HS-5 (cell line): ENCODE measurements at places on chromosomes 7 and 10.
A peak's percentile ranks its signal among the peaks of the same experiment; 100 is the strongest.

GRCh38 chr7:73721377-73721817, 1.9 kb upstream of the STX1A start:
- no peak for DNase-seq

- no peak for DNase-seq
Observed at GRCh38 chr7:18337048-18337809, 158.3 kb upstream of the HDAC9 start.

GRCh38 chr10:13422800-13423199, 74.7 kb upstream of the SEPHS1 start:
- DNase-seq, result no peak

DNA sequence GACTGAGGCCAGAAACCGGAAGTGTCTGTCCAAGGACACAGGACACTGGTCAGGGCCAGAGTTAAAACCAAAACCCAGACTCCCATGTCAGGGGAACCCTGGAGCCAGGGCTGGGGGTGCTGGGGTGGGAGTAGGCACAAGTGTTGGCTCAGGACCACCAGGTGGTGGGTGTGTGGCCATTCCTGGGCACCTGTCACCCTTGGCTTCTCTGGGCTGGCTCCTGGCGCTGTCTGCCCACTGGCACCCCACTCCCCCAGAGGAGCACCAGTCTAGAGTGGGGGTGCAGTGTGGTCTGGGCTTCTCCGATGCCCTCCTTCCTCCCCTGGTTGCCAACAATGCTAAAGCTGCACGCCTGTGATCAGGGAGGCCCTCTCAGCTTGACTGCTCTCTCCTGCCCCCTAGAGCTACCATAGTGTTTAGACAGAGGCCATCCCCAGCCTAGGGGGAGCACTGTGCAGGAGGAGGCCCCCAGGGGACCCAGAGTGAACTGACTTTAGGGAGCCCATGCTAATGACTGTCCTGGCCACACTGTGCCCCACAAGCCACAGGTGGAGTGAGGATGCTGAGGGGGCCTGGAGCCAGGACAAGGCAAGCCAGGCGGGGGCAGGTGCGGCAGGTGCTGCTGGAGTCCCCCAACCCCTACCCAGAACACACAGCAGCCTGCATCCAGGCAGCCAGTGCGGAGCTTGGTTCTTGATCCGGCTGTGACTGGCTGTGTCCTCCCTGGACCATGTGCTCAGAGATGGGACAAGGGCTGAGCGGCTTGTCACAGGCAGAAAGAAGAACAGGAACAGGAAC, 11.0 kb downstream of the RASGEF1A start:
- DNase-seq, result no peak

GRCh38 chr7:69780379-69780778, 182.1 kb downstream of the AUTS2 start:
- no peak for DNase-seq

- DNase-seq, result no peak
Observed at GRCh38 chr10:69359594-69359993, 57.1 kb downstream of the TACR2 start.

GRCh38 chr10:70563230-70563629, 39.3 kb downstream of the PRF1 start:
- DNase-seq, result no peak

DNA sequence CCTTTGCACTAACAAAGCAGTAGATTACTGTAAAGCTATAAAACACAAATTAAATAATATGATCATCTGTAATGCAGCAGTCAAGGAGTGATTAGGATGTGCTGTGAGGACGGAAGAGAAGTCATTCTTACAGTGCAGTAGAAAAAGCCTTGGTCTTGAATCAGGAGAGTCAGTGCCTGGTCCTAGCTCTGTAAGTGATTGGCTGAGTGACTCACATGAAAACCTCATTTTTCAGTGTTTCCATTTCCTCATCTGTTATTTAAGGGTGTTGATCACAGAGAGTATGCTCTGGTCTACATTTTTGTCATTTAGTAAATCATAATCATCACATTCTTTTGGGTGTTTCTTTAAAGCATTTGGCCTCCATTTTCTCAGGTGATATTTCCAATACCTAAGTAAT, 717.8 kb downstream of the LRMDA start:
- DNase-seq, result peak; percentile 4

DNA sequence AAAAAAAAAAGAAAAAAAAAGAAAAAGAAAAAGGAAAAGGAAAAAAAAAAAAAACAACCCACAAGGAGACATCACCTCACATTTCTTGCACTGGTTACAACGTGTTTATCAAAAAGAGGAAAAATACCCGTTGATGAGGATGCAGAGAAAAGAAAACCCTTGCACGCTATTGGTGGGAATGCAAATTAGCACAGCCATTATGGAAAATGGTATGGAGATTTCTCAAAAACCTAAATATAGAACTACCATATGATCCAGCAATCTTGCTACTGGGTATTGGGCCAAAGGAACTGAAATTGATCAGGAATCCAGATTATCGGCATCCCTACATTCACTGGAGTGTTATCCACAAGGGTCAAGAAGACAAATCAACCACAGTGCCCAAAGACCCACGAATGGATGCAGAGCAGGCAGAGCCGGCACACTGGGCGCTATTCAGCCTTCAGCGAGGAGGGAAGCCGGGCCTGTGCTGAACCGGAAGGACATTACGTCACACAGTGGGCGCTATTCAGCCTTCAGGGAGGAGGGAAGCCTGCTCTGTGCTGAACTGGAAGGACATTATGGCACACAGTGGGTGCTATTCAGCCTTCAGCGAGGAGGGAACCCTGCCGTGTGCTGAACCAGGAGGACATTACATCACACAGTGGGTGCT, 258.7 kb downstream of the ZMYND11 start:
- DNase-seq, result no peak

- no peak for DNase-seq
Observed at GRCh38 chr7:16649196-16649595, 3.2 kb downstream of the BZW2 start.

- no peak for DNase-seq
Observed at GRCh38 chr10:71893920-71894319, 42.9 kb upstream of the PSAP start.

DNA sequence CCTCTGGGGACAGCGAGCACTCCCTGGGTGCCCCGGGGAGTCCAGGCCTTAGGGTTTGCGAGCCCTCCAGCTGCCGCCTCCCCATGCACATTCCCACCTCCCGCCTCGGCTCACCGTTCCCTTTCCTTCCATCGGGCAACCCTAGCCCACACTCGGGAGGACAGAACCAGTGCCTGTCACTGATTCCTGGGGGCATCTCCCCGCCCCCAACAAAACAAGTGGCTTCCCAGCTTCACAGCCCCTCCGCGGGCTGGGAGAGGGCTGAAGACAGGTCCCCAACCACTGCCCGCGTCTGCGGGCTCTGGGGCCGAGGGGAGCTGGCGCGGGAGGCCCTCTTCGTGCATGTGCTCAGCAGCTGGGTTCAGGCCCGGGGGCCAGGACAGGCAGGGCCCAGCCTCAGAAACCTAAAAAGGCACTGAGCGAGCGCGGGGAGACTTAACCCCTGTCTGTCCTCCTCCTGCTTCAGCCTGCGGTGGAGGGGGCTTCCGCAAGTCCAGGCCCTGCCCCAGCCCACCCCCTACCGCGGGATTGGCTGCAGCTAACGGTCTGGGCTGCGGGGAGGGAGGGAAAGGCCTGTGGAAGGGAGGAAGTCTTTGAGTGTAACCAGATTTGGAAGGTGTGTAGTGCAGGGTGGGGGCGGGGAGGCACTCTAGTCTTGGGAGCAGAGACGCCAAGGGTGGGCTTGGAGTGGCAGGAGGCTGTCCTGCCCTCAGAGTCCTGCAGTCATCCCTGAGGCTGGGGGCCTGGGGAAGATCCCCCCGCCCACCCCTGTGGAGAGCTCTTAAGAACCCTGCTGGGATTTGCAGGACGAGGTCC, 1.2 kb downstream of the FLNC start:
- DNase-seq, result no peak

DNA sequence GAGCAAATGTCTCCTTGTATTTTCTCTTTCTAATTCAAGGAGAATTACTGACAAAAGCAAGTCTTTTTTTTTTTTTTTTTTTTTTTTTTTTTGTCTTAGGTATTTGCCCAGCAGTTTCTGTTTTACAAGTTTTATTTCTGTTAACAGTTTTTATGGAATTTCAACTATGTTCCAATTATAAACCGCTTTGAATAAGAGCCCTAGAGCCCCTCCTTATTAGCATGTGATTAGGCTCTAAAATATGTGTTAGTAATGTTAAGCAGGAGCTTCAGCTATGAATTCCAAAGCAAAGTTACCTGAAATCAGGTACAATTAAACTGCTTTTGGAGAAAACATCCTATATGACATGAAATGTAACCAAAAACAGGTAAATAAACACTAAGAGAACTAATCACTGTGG, 997.0 kb upstream of the POT1 start:
- DNase-seq, result no peak

- no peak for DNase-seq
Observed at GRCh38 chr7:43528576-43529354, 54.1 kb upstream of the STK17A start.

DNA sequence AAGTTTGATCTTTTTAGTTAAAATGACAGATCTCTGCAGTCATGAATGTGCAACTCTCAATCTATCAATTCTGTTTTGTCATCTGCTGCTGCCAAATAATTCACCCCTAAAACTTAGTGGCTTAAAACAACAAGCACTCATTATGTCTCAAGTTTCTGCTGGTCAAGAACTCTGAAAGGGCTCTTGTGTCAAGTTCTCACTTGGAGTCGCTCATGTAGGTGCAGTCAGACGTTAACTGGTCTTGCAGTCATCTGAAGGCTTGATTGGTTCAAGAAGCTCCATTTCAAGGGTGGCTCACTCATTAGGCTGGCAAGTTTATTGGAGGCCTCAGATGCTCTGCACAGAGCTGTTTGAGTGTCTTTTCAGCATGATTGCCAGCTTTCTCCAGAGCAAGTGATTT, 28.5 kb upstream of the LRRC72 start:
- no peak for DNase-seq

DNA sequence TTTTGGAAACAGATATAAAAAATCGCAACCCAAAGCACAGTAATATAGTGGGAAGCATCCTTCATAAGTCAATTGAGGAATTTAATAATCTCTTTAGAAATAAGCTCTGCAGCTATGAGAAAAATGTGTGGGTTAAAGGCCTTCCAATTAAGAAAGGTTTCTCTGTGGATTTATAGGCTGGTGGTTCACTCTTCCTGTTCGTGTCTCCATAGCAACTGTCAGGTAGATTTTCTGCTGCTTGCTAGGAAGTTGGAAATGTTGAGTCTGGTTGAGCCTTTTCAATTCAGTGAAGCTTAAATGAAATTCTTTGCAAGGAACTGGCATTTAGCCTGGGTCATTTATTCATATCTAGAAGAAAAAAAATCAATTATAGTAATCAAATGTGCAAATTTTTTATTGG, 652.8 kb upstream of the CELF2 start:
- no peak for DNase-seq

DNA sequence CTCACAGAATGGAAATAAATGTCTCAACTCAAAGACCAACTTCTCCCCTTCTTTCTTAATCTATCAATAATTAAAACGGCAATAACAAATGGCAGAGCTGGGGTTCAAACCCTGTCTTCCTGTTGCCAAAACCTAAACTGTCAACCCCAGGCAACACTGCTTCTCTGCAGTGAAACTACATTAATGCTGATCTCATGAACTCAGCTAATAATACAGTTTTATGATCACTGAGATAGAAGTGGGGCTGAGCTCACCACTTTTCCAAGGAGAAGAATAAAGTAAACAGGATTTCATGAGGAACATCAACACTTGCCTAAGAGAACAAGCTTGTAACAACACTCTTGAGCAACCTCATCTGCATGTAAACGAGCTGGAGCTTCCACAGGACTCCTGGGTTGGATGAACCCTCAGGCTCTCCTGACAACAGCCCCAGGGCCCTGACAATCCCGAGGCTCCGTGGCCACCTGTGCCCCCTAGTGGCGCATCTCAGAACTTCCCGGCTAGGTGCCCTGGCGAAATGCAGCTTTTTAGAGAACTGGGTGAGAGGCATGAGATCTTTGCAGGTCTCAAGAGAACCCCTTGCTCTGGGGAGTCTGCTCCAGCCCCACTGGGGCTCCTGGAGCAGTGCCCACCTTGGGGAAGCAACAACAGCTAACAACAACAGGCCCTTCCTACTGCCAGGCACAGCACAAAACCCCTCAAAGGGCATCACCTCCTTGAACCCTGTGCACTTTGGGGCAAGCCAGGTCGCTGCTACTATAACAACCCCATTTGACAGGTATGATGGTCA, 169.3 kb downstream of the SH3PXD2A start:
- DNase-seq, result no peak

GRCh38 chr10:80265740-80266512, 23.5 kb downstream of the MAT1A start:
- no peak for DNase-seq

DNA sequence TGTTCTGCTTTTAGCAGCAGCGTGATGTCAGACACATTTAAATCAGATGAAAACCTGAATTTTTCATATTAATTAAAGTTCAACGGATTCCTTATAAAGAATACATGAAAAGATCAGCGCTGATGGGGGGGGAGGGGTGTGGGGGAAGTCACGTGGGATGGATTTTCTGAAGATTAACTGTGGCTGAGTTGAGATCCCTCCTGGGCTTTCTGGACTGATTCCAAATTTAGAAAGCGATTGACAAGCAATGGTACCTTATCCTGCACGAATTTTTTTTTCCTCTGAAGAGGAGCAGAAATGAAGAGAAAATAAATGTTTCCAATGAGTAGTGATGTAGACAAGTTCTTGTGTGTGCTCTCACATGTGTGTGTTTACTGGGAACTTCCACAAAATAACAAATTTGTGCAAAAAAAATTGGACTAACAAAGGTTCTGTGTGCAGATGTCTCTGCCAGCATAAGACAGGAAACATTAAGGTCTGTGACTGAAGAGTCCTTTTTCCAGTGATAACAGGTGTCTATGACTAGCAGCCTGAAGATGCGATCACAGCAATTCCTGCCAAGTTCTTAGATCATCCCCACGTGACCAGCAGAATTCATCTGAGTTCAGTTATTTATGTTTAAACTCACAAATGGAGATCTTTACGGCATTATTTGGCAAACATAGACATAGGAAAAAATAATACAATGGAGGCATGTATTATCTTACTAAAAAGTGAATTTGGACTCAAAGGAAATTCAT, 585.2 kb upstream of the CELF2 start:
- DNase-seq, result no peak

- no peak for DNase-seq
Observed at GRCh38 chr7:28738412-28738811, 219.7 kb downstream of the TRIL start.

DNA sequence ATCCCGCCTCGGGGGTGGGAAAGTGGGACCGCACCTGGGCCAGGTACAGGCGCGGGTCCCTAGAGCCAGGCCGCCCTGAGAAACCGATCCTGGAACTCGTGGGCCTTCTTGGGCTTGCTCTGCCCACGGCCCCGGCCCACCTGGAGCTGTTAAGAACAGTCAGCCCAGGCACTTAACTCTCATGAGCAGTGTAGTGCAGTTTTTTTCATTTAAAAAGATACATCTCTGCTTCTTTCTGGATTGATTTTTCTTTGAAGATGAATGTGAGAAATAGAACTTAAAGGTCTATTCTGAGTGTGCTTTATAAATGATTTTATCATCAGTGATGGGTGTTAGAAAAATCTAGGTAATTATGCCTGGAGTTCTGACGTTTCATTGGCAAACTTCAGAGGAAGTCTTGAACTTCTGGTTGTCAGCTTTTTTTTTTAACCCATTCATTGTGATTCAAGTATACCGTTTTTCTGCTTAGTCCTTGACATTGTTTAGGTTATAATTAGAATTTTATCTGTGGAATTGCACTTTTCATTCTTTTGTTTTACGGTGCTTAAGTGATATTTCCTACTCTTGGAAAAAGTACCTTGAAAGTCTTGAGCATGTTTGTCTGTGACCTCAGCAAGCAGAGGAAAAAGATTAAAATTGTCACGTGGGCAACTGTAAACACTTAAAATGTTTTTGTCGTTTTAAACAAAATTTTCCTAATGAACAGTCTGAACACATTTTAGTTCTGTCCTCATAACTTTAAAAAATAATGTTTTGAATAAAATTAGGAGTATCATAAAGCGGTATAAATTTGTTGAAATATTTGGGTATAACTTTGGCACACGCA, 906 bp downstream of the CDK1 start:
- no peak for DNase-seq
